ENCODE measurements at places on chromosomes 11 and 22.

DNA sequence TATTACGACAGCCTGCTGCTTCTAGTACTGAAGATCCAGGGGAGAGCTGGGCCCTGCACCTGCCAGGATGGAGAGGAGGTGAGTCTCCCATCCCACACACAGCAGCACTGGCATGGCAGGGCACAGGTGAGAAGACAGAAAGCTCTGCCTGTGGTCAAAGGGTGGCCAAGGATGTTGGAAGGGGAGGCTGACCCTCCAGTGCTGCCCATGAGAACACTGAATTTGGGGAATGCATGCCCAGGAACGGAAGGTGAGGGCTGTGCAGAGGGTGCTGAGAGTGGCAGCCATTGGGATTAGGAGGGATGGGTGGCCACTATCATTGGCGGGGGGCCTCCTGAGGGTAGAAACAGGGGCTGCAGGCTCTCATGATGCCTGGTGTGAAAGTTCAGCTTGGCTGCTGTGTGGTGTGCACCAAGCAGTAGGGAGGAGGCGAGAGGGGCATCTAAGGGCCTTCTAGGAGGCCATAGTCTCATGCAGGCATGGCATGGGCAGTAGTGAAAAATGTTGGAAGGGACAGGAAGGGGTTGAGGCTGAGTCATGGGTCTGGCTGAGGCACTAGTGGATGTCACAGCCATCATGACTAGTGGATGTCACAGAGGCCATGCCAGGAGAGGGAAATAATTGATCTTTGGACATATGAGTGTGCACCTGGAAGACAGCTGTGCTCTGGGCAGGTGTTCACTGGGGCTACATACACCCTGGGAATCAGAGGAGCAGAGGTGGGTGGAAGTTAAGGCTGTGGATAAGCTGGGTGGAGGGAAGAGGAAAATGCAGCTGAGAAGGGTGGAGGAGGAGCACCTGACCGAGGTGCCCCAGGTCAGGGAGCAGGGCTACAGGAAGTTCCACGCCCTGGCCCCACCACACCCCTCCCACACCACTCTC, 2.5 kb upstream of the LRRC74B start:
- no peak for DNase-seq

GRCh38 chr11:80849253-80849652, 1408.4 kb upstream of the TENM4 start:
- no peak for DNase-seq

DNA sequence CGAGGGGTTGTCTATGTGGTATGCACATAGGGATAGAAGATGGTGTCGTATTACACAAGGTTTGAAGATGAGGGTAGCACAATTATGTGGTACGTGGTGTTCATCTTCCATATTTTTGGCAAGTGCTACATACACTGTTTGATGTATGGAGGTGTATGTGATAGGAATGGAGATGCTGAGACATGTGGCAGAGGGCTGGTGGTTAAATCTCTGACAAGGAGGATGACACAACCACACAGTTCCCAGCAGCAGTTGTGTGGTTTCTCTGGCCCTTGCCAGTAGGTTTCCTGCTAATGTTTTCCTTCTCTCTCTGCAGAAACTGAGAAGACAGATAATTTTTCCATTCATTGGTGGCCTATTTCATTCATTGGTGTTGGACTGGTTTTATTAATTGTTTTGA, 17.0 kb downstream of the NCR3LG1 start:
- no peak for DNase-seq

DNA sequence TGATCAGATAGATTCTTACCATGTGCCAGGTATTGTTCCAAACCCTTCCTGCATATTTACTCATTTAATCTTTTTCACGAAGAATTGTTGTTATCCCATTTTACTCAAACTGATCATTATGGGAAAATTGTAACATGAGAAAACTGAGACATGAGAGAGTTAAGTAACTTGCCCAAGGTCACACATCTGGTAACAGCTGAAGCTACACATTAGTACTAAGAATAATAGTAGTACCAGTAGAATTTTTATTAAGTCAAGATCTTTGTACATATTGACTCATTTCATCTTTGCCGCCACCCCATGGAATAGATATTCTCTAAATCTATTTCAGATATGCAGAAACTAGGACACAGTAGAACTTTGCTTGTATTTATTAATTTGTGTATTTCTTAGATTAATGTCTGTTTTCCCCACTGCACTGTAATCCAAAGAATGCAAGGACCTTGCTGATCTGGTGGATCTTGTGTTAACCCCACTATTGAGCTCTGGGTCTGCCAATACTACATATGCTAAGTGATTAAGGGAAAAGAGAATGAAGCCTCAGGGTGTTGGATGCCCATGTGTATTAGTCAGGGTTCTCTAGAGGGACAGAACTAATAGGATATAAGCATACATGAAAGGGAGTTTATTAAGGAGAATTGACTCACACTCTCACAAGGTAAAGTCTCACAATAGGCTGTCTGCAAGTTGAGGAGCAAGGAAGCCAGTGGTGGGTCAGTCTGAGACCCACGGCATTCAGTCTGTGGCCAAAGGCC, 72.8 kb downstream of the PARVA start:
- DNase-seq: no peak

GRCh38 chr11:64359712-64360445, 917 bp downstream of the RPS6KA4 start:
- DNase-seq: no peak

DNA sequence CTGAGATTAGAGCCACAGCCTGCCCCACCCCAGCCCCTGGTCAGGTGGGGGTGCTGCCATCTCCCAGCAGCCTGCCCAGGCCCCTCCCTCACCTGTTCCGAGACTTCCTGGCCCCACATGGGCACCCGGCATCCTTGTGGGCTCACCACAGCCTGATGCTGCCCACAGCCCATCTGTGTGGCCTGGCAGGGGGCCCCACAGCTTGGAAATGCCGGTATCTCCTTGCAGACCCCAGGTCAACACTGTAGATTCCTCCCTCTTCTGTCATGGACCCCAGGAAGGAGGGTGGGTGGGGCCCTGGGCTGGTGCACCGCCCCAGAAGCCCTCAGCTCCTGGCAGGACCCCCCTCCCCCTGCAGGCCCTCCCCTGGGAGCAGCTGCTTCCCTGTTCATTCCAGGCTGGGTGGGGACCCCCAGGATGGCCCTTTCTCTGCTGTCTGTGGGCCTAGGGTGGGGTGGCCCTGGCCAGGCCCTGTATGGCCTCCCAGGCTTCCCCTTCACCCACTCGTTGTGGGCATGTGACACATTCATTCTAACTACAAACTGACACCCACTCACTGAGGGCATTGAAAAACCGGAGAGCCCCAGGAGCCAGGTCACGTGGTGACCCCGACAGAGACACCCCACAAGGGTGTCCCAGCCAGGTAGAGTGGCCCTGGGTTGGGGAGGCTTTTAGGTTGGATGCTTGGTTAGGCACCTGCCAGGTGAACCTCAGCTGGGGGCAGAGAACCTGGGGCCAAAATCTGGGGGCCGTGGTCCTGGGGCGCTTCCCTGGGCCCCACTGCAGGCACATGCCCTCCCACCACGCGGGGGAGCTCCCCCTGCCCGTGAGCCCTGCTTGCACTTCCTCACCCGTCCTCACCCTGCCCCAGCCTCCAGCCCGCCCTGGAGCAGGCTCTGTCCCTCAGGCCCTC, 44.1 kb upstream of the CCDC188 start:
- no peak for DNase-seq

DNA sequence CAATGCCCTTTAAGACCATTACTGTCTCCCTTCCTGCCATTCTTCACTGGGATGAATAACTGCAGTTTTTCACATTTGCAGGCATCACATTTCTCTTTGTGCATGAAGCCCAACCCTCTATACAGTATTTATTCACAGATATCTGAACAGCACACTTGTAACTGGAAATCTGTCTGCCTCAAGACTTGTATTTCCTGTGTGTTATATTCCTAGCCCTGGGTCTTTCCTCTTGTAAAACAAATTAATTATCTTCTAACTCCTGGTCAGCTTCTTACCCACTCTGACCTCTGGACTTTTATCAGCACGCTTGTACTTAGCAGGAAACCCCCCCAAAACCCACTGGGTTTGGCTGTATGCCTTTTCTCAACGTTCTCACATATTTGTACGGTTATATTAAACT, 2.0 kb downstream of the CSRP3 start:
- DNase-seq: no peak

- no peak for DNase-seq
Measured at GRCh38 chr22:36727927-36728488, 24.5 kb upstream of the CACNG2 start.

DNA sequence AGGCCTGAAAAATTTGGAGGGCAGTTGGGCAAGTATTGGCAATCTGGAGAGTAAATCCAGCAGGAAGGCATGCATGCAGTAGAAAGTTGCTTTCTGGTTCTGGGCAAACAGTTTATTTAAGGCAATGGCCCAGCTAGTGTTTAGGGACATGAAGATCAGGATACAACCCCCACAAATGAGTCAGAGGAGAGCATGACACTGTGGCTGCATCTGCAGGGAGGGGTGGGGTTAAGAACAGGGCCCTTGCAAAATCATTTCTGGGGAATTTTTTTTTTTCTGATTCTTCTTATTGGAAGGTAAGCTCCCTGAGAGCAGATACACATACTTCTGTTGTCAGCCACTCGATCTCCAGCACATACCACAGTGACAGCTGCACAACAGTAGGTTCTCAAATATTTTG, 61.1 kb downstream of the FDX1 start:
- DNase-seq: peak; percentile 23

DNA sequence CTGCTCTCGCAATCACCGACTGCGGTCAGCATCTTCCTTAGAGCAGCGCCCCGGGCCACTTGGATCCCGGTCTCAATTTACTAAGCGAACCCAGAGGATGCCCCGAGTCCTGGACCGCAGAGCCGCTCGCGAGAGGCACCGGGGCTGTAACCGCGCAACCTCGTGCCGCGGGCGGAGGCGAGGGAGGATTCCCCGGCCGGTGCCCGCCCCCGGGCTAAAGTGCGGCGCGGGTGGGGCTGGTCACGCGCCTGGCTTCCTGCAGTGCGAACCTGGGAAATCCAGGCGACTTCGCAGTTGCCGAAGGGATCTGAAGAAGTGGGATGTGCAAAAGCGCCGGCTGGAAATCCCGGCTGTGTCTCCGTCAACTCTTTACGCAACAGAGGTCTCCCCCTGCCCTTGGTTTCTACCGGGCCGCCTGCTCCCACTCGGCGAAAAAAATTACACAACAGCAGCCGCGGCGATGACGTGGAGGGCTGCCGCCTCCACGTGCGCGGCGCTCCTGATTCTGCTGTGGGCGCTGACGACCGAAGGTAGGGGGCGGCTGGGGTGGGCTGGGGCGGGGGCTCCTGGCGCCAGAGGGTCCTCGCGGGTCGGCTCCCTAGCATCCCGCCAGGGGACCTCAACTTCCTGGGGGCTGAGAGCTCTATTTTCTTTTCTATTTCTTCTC, at the start of gene NCR3LG1:
Gene NCR3LG1, plus strand, starts transcription at position 291 of the 667 bp plus-strand sequence. Its CDS starts 170 bp downstream, at position 461.
- DNase-seq: peak; percentile 22

GRCh38 chr11:32831221-32831620, 1.5 kb downstream of the PRRG4 start:
- no peak for DNase-seq

DNA sequence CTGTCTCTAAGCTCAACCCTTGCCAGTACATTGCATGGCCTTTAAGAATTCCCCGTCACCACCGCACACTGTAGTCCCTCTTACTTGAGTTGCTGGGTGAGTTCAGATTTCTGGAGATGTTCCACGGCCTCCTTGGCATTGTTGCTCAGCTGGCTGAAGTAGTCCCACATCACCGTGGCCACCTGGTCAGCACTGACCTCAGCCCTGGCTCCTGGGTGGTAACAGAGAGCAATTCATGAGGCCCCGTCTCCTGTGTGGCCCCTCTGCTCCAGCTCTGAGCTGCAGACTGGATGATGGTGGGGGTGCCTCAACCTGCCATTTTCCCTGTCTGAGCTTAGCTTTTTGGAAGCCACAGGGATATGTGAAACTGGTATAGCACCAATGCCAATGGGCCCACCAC, 529 bp downstream of the APOA4 start:
- DNase-seq: no peak

DNA sequence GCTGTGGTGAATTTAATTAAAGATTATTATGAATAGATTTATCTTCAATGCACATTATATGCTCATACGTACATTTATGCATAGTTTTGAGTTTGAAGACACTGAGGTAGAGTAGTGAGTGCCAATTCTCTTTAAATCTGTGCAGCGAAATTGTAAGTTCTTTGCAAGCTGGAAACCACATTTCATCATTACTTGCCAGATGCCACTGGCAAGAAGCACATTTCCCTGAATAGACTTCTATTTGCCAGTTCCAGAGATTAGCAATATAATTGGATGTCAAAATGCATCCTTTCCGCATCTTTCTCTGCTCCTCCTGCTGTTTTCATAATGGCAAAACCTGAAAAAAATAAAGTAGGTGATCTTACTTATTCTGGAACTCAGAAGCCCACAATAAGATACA, 448.0 kb downstream of the LUZP2 start:
- DNase-seq: no peak

DNA sequence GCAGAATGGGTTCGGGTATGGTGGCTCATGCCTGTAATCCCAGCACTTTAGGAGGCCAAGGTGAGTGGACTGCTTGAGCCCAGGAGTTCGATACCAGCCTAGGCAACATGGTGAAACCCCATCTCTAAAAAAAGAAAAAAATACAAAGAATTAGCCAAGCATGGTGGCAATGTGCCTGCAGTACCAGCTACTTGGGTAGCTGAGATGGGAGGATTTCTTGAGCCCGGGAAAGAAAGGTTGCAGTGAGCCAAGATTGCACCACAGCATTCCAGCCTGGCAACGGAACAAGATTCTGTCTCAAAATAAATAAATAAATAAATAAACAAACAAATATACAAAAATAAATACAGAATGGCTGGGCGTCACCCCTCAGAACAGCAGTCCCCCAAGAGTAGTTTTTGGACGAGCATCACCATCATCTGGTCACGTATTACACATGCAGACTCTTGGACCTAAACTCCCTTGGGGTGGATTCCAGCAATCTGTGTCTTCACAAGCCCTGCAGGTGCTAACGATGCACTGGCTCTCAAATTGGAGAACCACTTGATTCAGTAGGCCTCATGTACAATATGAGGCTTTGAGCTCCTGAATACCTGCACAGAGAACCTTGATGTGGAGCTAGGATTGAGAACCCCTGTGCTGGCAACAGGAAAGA, 33.5 kb downstream of the CLMP start:
- no peak for DNase-seq

DNA sequence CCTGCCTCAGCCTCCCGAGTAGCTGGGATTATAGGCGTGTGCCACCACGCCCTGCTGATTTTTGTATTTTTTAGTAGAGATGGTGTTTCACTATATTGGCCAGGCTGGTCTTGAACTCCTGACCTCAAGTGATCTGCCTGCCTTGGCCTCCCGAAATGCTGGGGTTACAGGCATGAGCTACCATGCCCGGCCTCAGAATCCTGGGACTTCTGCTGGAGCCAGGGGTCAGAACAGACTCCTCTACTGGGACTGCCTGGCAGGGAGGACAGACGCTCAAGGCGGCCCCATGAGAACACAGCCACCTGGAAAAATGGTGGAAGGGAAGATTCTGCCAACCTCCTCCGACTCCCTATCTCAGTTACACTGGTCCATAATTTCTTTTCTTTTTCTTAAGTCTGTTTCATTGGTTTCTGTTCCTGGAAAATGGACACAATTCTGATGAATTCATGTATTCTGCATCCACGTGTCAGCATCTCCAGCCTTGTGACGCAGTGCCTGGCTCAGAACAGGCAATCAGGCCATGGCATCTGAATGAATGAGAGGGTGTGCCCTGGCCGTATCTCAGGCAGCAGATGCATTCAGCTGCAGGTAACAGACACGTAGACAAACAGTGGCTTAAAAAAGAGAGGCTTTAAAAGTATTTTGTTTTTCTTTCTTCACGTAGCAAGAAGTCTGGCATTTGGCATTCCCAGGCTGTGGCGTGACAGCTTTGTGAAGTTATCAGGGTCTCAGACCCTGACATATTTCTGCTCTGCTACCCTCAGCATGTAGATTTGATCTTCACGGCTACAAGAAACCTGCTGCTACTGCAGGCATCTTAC, 4.8 kb downstream of the SMIM38 start:
- no peak for DNase-seq

Data from GM04504 (cell line).